Breast epithelium (tissue), 4 donors: ENCODE measurements at places on chromosomes 13 and 19. TPM values are rescaled to one million over a fixed set of nuclear protein-coding genes. Genes with fewer than 3 reads are reported as not detected.

ZNF846 gene
- 10.5 TPM for total RNA-seq

FUT1 gene
- total RNA-seq = 6.2 TPM

VSTM1 gene
- total RNA-seq = not detected

ZNF558 gene
- 36.7 TPM for total RNA-seq

POMP gene
- total RNA-seq = 47.3 TPM

ZNF221 gene
- total RNA-seq = 7.2 TPM

SIGLECL1 gene
- total RNA-seq = not detected

GJA3 gene
- total RNA-seq = 0.29 TPM

CGB3 gene
- total RNA-seq = not detected

CCDC8 gene
- 2.2 TPM for total RNA-seq

TTC9B gene
- total RNA-seq = 0.29 TPM

ZNF71 gene
- total RNA-seq = 9.8 TPM

ADGRE3 gene
- 0.44 TPM for total RNA-seq

PALM gene
- total RNA-seq = 16.1 TPM

EPS8L1 gene
- 2.4 TPM for total RNA-seq

COX6B2 gene
- not detected for total RNA-seq

PRX gene
- 5.2 TPM for total RNA-seq

PRR19 gene
- 0.48 TPM for total RNA-seq

BEST2 gene
- total RNA-seq = not detected

RXFP2 gene
- total RNA-seq = not detected

INSR gene
- 66.3 TPM for total RNA-seq

SELENOV gene
- not detected for total RNA-seq

CDKN2D gene
- 5.3 TPM for total RNA-seq

NEK5 gene
- total RNA-seq = 2.9 TPM

UHRF1 gene
- total RNA-seq = 0.44 TPM

SMIM44 gene
- not detected for total RNA-seq

PPP1R12C gene
- 91.7 TPM for total RNA-seq

CGB8 gene
- total RNA-seq = not detected

UNC13A gene
- total RNA-seq = under 0.01 TPM

SIGLEC5 gene
- total RNA-seq = 1.8 TPM

ZNF414 gene
- 7.5 TPM for total RNA-seq

CGB5 gene
- total RNA-seq = not detected

CEACAM21 gene
- total RNA-seq = 0.64 TPM

RDH8 gene
- not detected for total RNA-seq

PLPPR3 gene
- not detected for total RNA-seq

ETV2 gene
- not detected for total RNA-seq

PGLYRP2 gene
- 6.2 TPM for total RNA-seq

OR10H1 gene
- total RNA-seq = not detected

ZNF724 gene
- total RNA-seq = 2.0 TPM

CAMSAP3 gene
- not detected for total RNA-seq

ZNF93 gene
- total RNA-seq = 9.8 TPM

RNF113B gene
- not detected for total RNA-seq

C1QTNF9 gene
- 0.64 TPM for total RNA-seq

KIR2DL4 gene
- not detected for total RNA-seq

KASH5 gene
- not detected for total RNA-seq

CPB2 gene
- not detected for total RNA-seq

LYPD3 gene
- 17.6 TPM for total RNA-seq

SPACA7 gene
- not detected for total RNA-seq

HS6ST3 gene
- total RNA-seq = 0.59 TPM
